ENCODE measurements at places on chromosomes 7 and 10.
A peak's percentile ranks its signal among the peaks of the same experiment; 100 is the strongest.

DNA sequence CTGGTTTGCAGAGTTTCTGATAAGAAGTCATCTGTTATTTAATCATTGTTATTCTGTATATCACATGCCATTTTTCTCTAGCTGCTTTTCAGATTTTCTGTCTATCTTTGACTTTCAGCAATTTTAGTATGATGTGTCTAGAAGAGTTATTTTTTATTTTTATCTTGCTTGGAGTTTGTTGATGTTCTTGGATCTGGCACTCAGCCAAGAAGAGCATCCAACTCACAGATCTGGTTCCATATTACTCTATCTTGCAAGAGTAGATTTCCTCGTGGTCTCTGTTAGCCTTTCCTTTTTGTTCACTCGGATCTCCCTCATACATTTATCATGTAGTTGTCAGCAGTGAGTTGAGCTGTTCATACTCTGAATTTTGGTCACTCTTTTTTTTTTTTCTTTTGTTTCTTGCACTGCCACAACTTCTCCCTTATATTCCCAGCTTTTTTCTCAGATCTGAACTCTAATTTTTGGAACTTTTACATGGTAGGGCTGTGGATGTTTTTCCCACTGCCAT is 54.8 kb upstream of the CALCR start:
- H3K27ac ChIP-seq, result no peak overlapping the region
- no peaks in the 10 kb centered on the region for H3K27me3 ChIP-seq
- H3K4me3 ChIP-seq, result no peak overlapping the region
- no peaks in the 10 kb centered on the region for H3K4me1 ChIP-seq
- DNase-seq, result no peak

DNA sequence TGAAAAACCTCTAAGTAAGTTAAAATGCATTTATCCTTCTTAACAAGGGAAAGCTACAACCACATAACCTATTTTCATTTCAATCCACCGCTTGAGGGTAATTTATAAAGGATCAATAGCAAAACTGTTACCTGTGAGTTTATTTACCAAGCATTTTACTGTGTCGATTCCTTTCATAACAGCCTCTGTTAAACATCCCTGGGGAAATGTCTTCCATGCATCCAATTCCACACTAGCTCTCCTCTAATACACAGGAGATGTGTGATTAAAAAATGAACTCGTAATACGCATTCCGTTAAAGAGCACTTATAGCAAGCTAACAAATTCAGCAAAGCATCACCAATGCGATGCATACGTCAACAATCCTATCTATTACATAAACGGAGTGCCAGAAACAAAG is 185.7 kb downstream of the SFMBT2 start:
- peaks cover 2% of the 10 kb centered on the region for H3K36me3 ChIP-seq
- H3K27me3 ChIP-seq, result no peaks in the 10 kb centered on the region
- no peak for DNase-seq
- no peak overlapping the region for H3K27ac ChIP-seq

DNA sequence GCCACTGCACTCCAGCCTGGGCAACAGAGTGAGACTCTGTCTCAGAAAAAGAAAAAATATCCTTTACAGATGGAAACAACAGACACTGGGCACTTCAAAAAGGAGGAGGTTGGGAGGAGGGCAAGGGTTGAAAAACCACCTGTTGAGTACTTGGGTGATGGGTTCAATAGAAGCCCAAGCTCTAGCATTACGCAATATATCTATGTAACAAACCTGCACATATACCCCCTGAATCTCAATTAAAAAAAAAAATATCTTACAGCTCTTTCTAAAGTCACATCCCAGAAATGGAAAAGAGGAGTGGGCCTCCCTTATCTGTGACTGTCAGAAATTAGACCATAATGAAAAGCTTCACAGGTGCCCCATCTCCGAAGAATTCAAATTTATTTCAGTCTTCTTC is 12.1 kb downstream of the VIM start:
- no peaks in the 10 kb centered on the region for H3K4me1 ChIP-seq
- peaks cover 6% of the 10 kb centered on the region for H3K36me3 ChIP-seq
- H3K27ac ChIP-seq, result no peak overlapping the region

DNA sequence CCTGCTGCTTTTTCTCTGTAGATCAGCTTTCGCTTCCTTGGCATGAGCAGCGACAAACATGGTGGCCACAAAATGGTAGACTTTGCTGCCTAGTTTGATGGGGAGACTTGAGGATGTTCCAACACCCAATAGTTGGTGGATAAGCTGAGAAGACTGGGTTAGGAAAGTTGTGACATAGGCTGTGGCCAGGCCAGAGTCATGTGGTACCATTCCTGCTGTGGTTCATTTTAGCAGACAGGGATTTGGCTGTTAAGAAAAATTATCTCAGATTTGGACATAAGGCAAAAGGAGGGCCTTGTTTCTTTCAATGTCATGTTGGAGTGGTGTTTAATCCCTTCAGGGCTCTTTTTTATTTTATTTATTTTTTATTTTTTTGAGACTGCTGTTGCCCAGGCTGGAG is 26.6 kb upstream of the FAM180A start:
- no peaks in the 10 kb centered on the region for H3K36me3 ChIP-seq
- peaks cover 4% of the 10 kb centered on the region for H3K4me1 ChIP-seq
- H3K27ac ChIP-seq, result no peak overlapping the region
- no peak overlapping the region for H3K4me3 ChIP-seq

DNA sequence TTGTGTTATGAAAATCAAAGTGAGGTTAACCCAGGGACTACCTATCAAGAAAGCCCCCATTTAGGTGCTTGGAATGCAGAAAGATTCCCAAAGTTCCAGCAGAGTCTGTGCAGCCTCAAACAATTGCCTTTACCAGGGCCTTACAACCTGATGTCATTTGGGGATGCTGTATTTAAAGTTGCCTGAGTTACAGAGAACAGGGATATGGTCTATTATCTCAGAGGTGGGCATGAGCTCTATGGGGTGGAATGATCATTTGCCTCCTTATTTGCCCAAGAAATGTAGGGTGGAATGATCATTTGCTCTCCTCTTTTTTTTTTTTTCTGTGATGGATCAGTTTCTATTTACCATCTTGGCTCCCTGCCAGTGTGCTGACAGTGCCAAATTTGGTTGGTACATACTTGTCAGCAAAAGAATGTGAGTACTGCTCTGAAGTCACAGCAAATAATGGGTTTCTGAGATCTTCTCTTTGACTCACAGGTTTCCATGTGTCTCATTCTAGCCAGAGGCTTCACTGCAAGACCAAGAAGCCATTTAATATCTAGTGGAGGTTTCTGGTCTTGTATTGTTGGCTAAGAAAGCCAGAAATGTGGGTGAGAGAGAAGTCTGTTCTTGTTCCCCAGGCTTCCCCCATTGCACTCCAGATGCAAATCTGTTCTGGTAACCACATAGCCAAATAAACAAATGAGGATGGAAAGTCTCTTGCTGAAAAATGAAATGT is 45.5 kb upstream of the ZNRF2 start:
- no peak overlapping the region for H3K27ac ChIP-seq
- DNase-seq, result peak; percentile 66
- H3K27me3 ChIP-seq, result no peaks in the 10 kb centered on the region
- H3K4me3 ChIP-seq, result no peak overlapping the region

DNA sequence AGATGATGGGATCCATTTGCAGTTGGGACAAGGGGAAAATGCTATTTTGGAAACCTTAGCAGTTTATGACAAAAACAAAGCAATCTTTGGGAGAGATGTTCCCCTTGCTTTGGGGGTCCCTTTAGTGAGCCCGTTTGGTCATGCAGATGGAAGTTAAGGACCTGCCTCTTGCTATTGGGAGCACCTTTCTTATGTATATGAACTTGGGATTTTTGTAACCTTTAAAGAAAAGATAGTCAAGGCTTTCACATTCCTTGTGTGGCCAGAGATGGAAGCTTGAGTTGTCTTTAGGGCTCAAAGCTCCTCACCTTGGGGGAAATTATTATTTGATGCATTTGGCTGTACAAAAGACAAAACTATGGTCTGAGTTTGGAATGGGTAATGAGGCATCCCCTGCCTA is 179.0 kb upstream of the PLPP4 start:
- H3K27ac ChIP-seq, result no peak overlapping the region
- H3K27me3 ChIP-seq, result no peaks in the 10 kb centered on the region
- no peaks in the 10 kb centered on the region for H3K36me3 ChIP-seq
- no peak overlapping the region for H3K4me3 ChIP-seq
- H3K4me1 ChIP-seq, result no peaks in the 10 kb centered on the region

- H3K4me1 ChIP-seq, result peaks cover 17% of the 10 kb centered on the region
- no peak overlapping the region for H3K4me3 ChIP-seq
- no peak for DNase-seq
- no peaks in the 10 kb centered on the region for H3K27me3 ChIP-seq
These were observed 35.8 kb downstream of the NT5C2 start for GRCh38 chr10:103157246-103157645.

DNA sequence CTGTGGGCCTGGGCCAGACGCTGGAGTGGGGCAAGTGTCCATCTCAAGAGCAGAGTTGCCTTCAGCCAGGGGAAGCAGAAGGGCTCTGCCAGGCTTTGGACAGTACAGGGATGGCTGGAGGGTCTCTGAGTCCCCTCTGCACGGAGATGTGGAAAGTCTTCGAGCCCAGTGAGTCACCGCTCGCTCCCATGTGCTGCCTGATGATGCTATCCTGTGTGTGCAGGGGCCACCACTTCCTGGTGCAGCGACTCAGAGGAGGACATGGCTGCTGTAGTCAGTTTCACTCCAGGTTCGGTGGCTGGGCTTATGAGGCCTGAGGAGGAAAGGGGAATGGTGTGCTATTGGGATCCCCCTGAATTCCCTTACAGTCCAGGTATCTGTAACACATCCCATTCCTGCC is 6.0 kb downstream of the ADCYAP1R1 start:
- peaks cover 2% of the 10 kb centered on the region for H3K4me1 ChIP-seq
- H3K36me3 ChIP-seq, result no peaks in the 10 kb centered on the region
- DNase-seq, result no peak
- no peak overlapping the region for H3K27ac ChIP-seq

GRCh38 chr7:1274876-1275375 is 42.3 kb downstream of the UNCX start:
- DNase-seq, result no peak
- H3K36me3 ChIP-seq, result no peaks in the 10 kb centered on the region
- no peak overlapping the region for H3K4me3 ChIP-seq
- H3K27me3 ChIP-seq, result peaks cover 18% of the 10 kb centered on the region
- H3K27ac ChIP-seq, result no peak overlapping the region

GRCh38 chr7:93821463-93821862 is 69.1 kb downstream of the TFPI2 start:
- no peaks in the 10 kb centered on the region for H3K27me3 ChIP-seq
- H3K36me3 ChIP-seq, result no peaks in the 10 kb centered on the region
- H3K27ac ChIP-seq, result no peak overlapping the region
- no peak overlapping the region for H3K4me3 ChIP-seq
- no peaks in the 10 kb centered on the region for H3K4me1 ChIP-seq

DNA sequence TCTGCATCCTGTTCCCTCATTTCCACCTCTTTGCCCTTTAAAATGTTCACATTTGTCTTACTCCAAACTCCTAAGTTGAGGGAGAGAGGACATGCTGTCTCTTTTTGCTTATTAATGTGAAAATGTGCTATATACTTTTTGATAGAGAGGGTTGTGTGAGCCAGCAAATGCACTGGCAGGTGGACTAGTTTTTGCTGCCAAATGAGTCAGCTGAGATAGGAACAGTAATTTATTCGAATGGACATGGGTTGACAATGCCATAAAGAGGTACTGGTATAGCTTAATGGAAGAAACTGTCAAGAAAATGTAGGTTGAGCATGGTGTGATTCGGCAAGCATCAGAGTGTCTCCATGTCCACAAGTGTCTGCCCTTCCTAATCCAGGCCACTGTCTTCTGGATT is 9.2 kb upstream of the TRUB1 start:
- H3K27ac ChIP-seq, result no peak overlapping the region
- H3K4me3 ChIP-seq, result no peak overlapping the region
- no peak for DNase-seq
- H3K4me1 ChIP-seq, result no peaks in the 10 kb centered on the region
- H3K27me3 ChIP-seq, result no peaks in the 10 kb centered on the region
- H3K36me3 ChIP-seq, result no peaks in the 10 kb centered on the region
